Activated T-cell treated with anti-CD3 and anti-CD28 coated beads, Interleukin-2, amount 50 U/mL, for 72 hours (primary cell): ENCODE measurements at places on chromosomes 11 and 22. TPM values are rescaled to one million over a fixed set of nuclear protein-coding genes. Genes with fewer than 3 reads are reported as not detected.
A peak's percentile ranks its signal among the peaks of the same experiment; 100 is the strongest.

DNA sequence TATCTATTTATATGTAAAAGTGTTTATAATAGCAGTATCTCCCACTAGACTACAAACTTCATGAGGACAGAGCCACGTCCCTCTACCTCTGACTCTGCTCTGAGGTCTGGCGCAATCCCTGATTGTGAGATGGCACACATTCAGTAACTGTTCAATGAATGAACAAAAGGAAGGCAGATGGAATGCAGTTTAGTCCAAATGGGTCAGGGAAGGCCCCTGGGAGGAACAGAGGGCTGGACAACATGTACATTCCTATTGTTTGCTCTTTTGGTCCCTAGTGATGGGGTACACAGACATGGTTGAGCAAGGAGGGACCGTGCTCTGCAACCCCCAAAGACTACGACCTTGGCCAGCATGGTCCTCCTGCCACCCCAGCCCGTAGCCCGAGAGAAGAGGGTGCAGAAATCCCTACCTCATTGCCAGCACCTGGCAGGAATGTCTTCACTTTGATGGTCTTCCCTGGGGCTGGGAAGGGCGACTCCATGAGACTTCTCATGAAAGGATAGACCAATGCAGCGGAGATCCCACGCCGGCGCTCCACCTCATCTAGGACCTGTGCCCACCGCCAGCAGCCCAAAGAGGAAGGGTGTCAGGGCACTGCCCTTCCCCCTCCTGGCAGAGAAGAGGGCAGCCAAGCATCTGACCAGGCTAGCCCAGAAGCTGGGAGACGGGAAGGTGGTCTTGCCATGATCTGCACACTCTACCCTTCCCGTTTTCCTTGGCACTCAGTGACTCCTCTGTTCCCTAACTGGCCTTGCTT is 24.3 kb downstream of the RPL27A start:
- no peak for DNase-seq
- no peaks in the 10 kb centered on the region for H3K36me3 ChIP-seq
- H3K4me3 ChIP-seq, result no peak overlapping the region
- no peaks in the 10 kb centered on the region for H3K4me1 ChIP-seq
- no peak overlapping the region for H3K27ac ChIP-seq

DNA sequence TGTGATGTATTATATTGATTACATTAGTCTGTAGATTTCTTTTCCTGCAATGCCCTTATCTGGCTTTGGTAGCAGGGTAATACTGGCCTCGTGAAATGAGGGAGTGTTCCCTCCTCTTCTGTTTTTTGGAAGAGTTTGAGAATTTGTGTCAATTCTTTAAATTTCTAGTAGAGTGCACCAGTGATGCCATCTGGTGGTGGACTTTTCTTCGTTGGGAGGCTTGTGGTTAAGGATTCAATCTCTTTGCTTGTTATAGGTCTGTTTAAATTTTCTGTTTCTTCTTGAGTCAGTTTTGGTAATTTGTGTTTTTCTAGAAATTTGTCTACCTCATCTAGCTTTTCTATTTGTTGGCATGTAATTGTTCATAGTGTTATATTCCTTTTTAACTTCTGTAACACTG is 18.9 kb downstream of the SHANK3 start:
- peak; percentile 58 for DNase-seq
- peaks cover 10% of the 10 kb centered on the region for H3K4me1 ChIP-seq
- H3K4me3 ChIP-seq, result peak overlapping the region; percentile 5
- H3K27me3 ChIP-seq, result no peaks in the 10 kb centered on the region

- no peaks in the 10 kb centered on the region for H3K4me1 ChIP-seq
- no peaks in the 10 kb centered on the region for H3K36me3 ChIP-seq
- peaks cover 20% of the 10 kb centered on the region for H3K27me3 ChIP-seq
- DNase-seq, result no peak
- no peak overlapping the region for H3K27ac ChIP-seq
These were observed 14.3 kb downstream of the GDPD4 start for GRCh38 chr11:77287136-77287535.

The CCDC83 gene
- not detected for total RNA-seq

DNA sequence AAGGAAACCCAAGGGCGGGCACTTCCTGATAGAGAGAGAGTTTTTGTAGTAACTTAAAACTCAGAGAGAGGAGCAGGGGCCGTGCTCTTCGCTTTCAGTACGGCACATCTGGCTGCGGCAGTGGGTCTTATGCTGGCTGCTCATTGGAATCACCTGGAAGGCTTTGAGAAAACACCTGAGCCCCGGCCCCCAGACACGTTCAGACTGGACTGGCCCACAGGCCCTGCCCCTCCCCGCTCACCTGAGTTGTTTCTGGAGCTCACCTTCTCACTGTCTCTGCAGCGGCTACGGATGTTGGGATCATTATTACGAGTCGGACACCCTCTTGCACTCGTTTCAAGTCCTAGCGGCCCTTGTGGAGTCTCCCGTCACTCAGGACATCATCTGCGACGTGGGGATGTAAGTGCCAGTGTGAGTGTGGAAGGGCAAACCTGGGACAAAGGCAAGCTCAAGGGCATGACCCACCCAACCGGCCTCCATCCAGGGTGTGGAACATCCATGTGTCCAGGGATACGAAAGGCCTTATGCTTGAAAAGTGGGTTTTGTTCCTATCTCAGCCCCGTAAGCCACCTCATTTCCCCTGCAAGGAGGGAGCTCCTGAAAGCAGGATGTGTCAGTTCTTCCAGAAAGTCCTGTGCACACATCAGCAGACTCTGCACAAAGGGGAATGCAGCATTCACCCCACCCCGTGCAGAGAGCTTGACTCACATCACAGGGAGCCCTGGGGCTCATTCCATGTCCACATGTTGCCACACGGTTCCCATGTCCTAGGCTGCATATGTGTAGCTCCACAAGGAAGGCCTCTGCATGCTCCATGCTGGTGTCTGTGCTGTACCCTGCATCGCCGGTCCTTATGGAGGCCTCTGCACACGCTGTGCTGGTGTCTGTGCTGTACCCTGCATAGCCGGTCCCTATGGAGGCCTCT is 5.4 kb downstream of the NADSYN1 start:
- H3K36me3 ChIP-seq, result peaks cover 26% of the 10 kb centered on the region
- H3K4me1 ChIP-seq, result peaks cover 16% of the 10 kb centered on the region
- H3K27me3 ChIP-seq, result no peaks in the 10 kb centered on the region

DNA sequence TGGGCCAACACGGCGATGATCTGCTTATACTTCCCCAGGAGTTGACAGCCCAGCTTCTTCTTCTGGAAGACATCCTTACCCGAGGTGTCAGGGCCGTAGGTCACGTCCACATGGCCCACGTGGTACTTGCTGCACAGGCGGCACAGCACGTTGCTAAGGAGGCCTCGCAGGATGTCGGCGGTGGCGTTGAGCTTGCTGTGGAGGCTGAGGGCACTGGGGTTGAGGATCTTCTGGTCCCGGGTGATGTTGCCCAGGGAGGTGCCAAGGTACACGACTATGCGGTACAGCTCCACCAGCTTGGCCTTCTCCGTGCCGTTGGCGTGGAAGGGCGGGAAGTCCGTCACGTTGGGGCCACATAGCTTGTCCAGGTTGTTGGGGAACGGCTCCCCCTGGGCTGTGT is 2.9 kb downstream of the LIF start:
- no peak overlapping the region for H3K27ac ChIP-seq
- H3K4me1 ChIP-seq, result peaks cover 56% of the 10 kb centered on the region
- no peak for DNase-seq
- peak overlapping the region; percentile 94 for H3K4me3 ChIP-seq
- H3K36me3 ChIP-seq, result peaks cover 6% of the 10 kb centered on the region

DNA sequence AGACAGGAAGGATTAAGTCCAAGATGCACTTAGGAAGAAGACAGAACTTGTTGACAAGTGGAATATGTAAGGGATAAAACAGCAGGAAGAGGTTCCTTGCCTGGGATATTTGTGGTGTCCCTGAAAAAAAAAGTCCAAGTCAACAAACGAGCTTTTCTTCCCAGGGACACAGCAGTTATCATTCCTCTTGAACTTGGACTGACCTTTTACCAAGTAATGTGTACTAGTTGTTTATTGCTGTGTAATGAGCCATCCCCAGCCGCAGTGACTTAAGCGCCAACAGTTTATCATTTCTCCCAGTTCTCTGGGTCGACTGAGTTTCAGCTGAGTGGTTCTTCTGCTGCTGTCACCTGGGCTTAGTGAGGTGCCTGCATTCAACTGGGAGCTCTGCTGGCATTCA is 37.0 kb downstream of the KREMEN1 start:
- no peak overlapping the region for H3K4me3 ChIP-seq
- peaks cover 2% of the 10 kb centered on the region for H3K27me3 ChIP-seq
- H3K27ac ChIP-seq, result no peak overlapping the region

GRCh38 chr11:117824571-117825537 is at the start of gene FXYD2:
FXYD2 (minus strand) TSS chr11:117824744; CDS start chr11:117824678, 66 bp downstream.
- H3K36me3 ChIP-seq, result no peaks in the 10 kb centered on the region
- peaks cover 72% of the 10 kb centered on the region for H3K4me1 ChIP-seq
- H3K27me3 ChIP-seq, result no peaks in the 10 kb centered on the region

The FANCF gene
- 12.6 TPM for total RNA-seq

- no peaks in the 10 kb centered on the region for H3K27me3 ChIP-seq
- peaks cover 97% of the 10 kb centered on the region for H3K4me1 ChIP-seq
- DNase-seq, result peak; percentile 41
- H3K27ac ChIP-seq, result peak overlapping the region; percentile 25
- H3K4me3 ChIP-seq, result peak overlapping the region; percentile 82
These were observed 5.5 kb upstream of the CXCR5 start for GRCh38 chr11:118878163-118878563.

DNA sequence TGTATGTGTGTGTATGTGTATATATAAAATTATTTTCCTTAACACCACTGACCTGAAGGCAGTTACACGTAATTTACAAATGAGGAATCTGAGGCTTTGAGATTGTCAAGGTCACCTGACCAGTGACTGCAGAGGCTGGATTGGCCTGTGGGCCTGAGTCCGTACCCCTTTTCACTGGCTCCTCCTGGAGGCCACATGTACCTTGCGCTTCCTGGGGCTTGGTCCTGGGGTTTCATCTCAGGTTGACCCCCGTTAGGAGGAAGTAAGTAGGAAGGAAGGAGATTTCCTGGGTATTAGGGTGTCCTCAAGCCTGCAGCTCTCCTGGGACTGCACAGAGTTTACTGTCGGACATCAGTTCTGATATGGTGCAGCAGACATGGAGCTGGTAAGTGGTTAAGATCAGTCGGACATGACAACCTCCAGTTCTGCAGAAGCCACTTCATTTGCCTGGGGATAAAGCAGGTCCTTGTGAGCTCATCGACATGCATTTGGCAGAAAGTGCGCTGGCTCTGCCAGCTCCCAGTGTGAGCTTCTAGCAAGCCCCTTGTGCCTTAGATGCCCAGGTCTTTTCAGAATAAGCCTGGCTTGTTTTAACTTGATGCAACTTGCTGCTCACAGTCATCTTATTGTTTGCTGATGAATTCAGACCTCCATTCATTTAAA is 36.6 kb downstream of the ST3GAL4 start:
- H3K27me3 ChIP-seq, result no peaks in the 10 kb centered on the region
- H3K4me1 ChIP-seq, result no peaks in the 10 kb centered on the region
- no peaks in the 10 kb centered on the region for H3K36me3 ChIP-seq
- DNase-seq, result no peak
- H3K27ac ChIP-seq, result no peak overlapping the region

The SLC22A9 gene
- not detected for total RNA-seq

- H3K4me1 ChIP-seq, result peaks cover 27% of the 10 kb centered on the region
- no peak overlapping the region for H3K27ac ChIP-seq
- DNase-seq, result no peak
- H3K36me3 ChIP-seq, result no peaks in the 10 kb centered on the region
- H3K27me3 ChIP-seq, result peaks cover 13% of the 10 kb centered on the region
- H3K4me3 ChIP-seq, result no peak overlapping the region
These were observed 9.0 kb upstream of the NUCB2 start for GRCh38 chr11:17267576-17267975.

- H3K27ac ChIP-seq, result no peak overlapping the region
- DNase-seq, result no peak
- peaks cover 27% of the 10 kb centered on the region for H3K27me3 ChIP-seq
- peaks cover 14% of the 10 kb centered on the region for H3K4me1 ChIP-seq
- no peak overlapping the region for H3K4me3 ChIP-seq
- peaks cover 5% of the 10 kb centered on the region for H3K36me3 ChIP-seq
These were observed 19.2 kb upstream of the CSF2RB start for GRCh38 chr22:36894266-36894665.

DNA sequence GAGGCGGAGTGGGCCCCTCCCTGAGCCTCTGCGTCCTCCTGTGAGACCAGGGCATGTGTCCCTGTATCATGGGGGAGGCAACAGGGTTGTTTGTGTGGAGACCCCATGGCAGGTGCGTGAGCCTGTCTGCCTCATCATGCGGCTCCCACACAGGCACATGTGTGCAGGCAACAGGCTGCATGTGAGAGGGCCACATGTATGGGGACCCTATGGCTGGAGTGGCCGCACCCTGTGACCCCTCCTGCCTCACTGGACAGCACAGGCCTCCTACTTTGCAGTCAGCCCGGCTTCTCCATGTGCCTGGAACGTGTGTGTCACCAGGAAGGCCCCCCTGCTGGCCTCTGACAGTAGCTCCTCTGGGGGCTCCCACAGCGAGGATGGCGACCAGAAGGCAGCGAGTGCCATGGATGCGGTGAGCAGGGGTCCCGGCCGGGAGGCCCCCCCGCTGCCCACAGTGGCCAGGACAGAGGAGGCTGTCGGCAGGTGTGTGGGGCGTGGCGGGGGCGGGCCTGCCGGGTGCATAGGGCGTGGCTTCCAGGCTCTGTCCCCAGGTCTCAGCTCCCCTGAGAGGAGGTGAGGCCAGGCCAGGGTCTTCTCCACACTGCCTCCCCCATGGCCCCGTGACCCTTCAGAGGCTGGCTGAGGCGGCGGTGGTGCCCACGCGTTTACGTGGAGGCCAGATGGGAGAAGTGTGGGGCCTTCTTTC is 34.1 kb downstream of the SBF1 start:
- no peak for DNase-seq
- H3K36me3 ChIP-seq, result no peaks in the 10 kb centered on the region
- no peaks in the 10 kb centered on the region for H3K27me3 ChIP-seq
- no peak overlapping the region for H3K4me3 ChIP-seq
- H3K27ac ChIP-seq, result no peak overlapping the region

DNA sequence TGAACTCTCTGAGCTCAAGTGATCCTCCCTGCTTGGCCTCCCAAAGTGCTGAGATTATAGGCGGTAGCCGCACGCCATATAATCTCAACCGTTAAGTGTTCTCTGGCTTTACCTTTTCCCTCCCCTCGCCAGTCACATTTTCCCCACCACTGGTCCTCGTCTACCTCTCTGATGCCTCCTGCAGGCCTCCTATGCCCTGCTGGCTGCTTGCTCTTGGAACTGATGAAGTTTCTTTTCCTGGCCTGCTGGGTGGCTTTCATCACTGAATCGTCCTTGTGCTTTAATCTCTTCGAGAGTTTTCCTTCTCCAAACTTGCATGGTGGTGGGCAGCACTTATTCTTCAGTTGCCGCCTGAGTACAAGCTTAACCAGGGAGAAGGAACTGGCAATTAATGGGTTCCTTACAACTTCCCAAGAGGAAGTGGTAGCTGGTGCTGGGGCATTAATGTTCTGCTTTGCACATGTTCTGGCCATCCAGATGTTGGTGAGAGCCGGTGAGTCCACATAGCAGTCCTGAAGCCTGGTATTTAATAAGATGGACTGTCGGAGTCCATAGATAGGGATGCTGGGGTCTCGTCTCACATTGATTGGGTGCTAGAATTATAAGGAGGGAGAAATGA is 1.3 kb downstream of the C22orf31 start:
- H3K4me1 ChIP-seq, result no peaks in the 10 kb centered on the region
- no peaks in the 10 kb centered on the region for H3K36me3 ChIP-seq
- no peak for DNase-seq
- no peak overlapping the region for H3K27ac ChIP-seq

- no peaks in the 10 kb centered on the region for H3K36me3 ChIP-seq
- H3K4me3 ChIP-seq, result no peak overlapping the region
- H3K27ac ChIP-seq, result no peak overlapping the region
- DNase-seq, result no peak
- H3K4me1 ChIP-seq, result no peaks in the 10 kb centered on the region
- no peaks in the 10 kb centered on the region for H3K27me3 ChIP-seq
These were observed 346.0 kb upstream of the C11orf87 start for GRCh38 chr11:109075976-109076375.

The HMBS gene
- total RNA-seq, result 42.5 TPM

The TRIM49D2 gene
- total RNA-seq, result not detected

The LUZP2 gene
- total RNA-seq, result not detected
